Stimulated activated CD8-positive, alpha-beta memory T cell treated with anti-CD3 and anti-CD28 coated beads, Interleukin-15, amount 100 ng/mL, for 48 hours (primary cell): ENCODE measurements at places on chromosomes 4 and X.

- DNase-seq, result no peak
Observed at GRCh38 chr4:185591679-185592141, 56.4 kb upstream of the PDLIM3 start.

DNA sequence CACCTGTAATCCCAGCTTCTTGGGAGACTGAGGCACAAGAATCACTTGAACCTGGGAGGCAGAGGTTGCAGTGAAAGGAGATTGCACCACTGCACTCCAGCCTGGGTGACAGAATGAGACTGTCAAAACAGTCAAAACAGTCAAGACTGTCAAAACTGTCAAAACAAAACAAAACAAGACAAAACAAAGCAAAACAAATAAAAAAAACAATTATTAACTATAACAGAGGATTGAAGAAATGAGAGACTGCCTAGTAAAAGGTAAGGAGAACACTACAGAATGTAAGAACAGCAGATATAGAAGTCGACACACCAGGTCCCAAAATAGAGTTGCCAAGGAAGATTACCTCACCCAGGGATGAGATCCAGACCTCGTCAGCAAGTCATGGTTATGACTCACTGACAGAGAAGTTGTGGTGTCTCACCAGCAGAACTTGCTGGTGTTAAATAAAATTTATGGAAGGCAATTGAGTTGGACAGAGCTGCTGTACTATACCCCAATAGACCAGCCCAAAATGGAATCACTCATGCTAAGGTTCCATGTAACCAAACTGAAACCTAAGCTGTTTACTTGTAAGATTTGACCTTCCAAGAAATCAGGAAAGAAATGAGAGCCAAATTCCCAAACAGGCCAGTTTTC is 32.1 kb upstream of the GK start:
- DNase-seq, result no peak

DNA sequence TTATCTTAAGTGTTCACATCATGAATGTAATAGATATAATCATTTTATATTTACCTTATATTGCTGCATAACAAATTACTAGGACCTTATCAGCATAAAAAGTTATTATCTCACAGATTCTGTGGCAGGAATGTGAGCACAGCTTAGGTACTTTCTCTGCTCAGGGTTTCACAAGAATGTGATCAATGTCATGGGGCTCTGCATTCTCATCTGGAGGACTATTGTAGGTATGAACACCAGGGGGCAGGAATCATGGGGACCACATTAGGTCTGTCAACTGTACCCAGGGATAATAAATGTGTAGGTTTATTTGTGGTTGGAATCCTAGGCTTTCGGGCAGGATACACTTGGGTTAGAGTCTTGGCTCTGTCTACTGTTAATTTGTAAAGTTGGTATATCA is 519.2 kb downstream of the ARAP2 start:
- DNase-seq, result no peak

DNA sequence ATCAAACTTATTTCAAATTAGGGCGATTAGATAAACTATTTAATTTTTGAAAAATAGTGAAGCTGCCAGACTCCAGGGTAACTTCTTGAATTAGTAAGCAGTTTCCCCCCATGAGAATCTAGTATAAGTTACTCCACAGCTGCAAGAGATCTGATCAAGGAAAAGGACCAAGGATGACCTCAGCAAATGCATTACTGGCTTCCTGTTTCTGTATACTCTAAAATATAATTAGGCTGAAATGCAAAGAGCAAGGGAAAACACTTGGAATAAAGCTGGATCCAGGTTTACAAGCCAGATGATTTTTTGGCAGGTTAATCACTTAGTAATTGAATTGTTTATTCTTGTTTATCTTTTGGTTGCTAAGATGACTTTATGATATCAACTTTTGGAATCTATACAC is 13.4 kb upstream of the P2RY10 start:
- DNase-seq, result no peak

- no peak for DNase-seq
Observed at GRCh38 chr4:114108869-114109268, 129.4 kb upstream of the ARSJ start.

GRCh38 chr4:20203508-20203907 is 48.2 kb upstream of the SLIT2 start:
- DNase-seq, result no peak

DNA sequence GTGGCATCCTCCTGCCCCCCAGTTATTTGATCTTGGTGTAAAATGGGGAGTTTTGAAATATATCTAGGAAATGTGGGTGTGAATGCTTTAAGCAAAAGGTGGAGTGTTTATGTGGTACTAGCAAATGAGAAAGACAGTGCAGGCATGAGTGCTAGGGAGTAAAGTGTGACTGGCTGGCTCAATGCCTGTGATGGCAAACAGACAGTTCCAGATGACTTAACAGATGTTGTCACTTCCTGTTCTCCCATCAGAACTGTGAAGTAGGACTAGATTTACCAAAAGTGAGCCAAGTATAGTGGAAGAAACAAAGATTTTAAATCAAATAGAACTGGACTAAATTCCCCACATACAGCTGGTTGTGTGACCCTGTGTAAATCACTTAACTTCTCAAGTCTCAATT is 8.4 kb upstream of the AMOT start:
- no peak for DNase-seq
